ENCODE measurements at places on chromosomes 16 and 17.

GRCh38 chr16:10178526-10178925 is 3.7 kb downstream of the GRIN2A start:
- no peak for DNase-seq

DNA sequence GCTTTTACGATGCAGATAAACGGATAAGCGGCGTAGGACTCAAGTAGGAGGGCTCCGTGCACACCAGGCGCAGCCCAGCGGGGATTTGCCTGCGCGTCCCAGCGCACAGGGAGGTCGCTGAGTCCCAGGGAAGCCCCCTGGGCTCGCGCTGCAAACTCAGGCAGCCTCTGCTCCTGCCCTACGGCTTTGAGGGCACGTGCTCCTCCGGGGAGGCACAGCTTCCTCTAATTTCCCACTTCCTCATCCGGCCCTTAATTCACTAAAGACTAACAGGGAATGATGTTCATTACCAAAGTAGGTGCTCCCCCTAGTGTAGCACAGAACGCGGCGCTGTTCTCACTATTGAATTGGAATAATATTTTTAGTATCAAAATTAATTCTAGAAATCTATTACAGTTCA is 825.4 kb downstream of the KCNJ18 start:
- no peak for DNase-seq

- DNase-seq = no peak
Observed at GRCh38 chr17:14205992-14206461, 30.6 kb downstream of the CDRT15 start.

- DNase-seq = no peak
Observed at GRCh38 chr16:69306031-69306430, 5.1 kb upstream of the VPS4A start.

DNA sequence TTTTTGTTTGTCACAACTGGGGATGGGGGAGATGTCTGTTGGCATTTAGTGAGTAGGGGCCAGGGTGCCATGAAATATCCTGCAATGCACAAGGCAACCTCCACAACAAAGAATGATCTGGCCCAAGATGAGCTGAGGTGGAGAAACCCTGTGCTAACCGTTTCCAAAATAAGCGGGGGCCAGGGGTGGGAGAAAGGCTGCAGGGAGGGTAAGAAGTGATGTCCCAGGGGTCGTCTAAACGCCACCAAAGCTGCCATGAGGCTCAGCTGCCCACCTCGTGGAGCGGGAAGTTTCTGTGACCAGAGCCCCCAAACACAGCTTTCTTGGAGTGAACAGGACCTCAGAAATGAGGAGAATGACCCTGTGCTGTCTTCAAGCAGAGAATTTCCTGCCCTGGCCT is 76.5 kb upstream of the CDH5 start:
- no peak for DNase-seq

DNA sequence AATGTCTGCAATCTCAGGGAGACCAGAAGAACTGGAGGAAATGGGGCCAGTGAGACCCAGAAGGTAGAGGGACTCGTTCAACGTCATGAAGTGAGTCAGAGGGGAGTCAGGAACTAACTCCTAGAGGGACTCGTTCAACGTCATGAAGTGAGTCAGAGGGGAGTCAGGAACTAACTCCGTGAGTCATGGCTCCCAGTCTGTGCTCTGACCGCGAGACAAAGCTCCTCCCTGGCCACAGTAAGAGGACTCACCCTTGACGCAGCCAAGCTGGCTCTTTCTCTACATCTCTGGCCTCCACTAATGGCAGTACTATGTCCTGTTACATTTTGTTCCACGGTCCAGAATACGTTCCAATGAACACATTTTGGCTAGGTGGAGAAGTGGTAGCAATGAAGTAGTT is 902.5 kb downstream of the KCNJ2 start:
- DNase-seq = no peak

DNA sequence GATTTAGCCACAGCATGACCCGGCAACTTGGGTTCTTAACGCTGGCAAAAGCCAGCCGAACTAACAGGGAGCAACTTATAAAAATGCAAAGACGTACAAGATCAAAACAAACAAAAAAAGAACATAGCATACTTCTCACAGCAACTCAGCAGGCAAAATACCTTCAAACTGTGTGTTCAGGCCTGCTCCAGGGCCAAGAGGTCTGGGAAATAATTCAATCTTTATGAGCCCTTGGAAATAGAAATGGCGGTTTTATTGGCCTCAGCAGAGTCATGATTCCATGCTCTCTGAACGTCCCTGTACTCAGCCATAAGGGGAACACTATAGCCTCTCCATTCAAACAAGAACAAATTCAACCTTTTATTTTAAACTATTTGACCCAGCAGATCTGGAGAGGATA is 101.3 kb upstream of the C17orf78 start:
- DNase-seq = no peak

- DNase-seq = no peak
Observed at GRCh38 chr17:81009136-81009535, 17.5 kb downstream of the CHMP6 start.

DNA sequence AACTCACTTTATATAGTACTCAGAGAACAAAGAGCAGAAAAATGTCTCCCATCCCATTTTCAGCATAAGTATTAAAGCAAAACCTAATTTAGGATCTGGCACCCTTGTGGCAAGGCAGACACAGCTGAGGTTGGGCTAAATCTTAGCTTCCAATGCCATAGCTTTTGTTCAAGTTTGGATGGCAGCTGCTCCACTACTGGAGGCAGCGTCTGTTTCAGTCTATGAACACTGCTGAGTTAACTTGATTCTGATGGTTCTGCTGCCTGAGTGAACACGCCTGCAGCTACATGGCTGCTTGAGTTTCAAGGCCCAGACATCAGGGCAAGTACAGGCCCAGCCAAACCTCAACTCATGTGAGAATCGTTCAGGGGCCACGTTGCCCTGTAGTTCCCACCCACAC is 178.2 kb upstream of the RPH3AL start:
- no peak for DNase-seq

DNA sequence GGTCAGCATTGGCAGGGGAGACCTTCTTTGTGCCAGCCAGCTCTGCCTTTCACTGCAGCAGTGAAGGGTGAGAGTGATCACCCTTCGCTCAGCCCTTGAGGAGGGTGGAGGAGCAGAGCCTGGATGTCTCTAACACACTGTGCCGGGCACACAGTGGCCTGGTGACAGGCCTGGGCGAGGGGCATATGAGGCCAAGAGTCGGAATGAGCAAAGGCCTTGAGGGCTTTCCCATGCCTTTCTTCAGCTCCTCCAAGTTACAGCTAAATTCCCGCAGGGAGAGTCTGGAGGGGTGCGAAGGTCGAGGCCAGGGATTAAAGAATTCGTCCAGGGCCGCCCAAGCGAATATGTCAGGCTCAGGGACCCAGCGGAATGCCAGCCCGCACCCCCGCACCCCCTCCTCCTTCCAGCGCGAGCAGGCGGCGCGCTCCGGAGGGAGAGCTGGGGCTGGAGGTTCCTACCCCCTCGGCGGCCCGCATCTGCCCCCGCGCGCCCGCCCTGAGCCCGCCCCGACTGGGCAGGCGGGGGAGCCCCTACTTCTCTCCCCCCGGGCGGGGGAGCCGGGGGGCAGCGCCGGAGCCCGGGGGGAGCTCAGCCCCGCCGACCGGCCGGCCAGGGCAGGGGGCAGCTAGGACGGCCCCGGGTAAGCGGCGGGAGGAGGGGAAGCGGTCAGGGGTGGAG is at the start of gene RASL10B:
RASL10B (plus strand) TSS at position 401 of the 678 bp plus-strand sequence. CDS start 3,546 bp downstream, outside the sequence.
- no peak for DNase-seq

DNA sequence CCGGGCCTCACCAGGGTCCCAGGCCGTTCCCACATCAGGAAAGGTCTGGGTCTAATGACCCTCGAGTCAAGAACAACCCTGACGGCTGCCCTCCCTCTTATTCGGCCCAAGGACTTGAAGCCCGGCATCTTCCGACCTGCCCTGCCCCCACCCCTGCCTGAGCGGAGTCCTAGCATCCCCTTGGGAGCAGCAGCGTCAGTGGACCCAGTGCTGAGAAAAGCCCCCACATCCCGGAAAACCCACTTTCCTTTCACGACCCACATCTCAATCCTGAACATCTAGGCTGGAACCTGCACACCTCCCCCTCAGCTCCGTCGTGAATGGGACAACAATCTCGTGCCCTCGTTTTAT is 769 bp downstream of the TMEM88 start:
- no peak for DNase-seq

GRCh38 chr16:78993346-78993745 is 607.2 kb downstream of the MAF start:
- DNase-seq = no peak

DNA sequence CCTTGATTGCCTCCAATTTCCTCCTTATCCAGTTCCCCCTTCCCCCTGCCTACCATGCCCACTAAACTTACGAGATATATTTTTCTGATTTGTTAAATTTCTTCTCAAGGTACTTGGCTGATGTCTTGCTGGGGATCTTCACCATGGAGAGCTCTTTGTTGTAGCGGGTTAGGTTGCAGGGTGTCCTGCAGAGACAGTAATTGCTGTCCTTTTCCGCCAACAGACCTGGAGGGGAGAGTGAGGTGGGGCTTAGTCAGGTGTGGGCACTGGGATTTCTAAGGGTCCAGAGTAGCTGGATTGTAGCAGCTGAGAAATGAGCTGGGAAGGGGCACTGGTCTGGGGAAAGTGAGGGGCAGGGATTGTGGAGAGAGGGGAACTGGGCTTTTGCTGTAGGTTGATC is 32.1 kb downstream of the SPACA3 start:
- DNase-seq = no peak

- DNase-seq = no peak
Observed at GRCh38 chr16:22726868-22727267, 87.1 kb upstream of the HS3ST2 start.

GRCh38 chr17:50798424-50799288 is 31.3 kb upstream of the ANKRD40CL start:
- no peak for DNase-seq

GRCh38 chr16:57446531-57447185 is 527 bp downstream of the CIAPIN1 start:
- no peak for DNase-seq

GRCh38 chr17:45339646-45340605 is 23.1 kb upstream of the MAP3K14 start:
- no peak for DNase-seq

DNA sequence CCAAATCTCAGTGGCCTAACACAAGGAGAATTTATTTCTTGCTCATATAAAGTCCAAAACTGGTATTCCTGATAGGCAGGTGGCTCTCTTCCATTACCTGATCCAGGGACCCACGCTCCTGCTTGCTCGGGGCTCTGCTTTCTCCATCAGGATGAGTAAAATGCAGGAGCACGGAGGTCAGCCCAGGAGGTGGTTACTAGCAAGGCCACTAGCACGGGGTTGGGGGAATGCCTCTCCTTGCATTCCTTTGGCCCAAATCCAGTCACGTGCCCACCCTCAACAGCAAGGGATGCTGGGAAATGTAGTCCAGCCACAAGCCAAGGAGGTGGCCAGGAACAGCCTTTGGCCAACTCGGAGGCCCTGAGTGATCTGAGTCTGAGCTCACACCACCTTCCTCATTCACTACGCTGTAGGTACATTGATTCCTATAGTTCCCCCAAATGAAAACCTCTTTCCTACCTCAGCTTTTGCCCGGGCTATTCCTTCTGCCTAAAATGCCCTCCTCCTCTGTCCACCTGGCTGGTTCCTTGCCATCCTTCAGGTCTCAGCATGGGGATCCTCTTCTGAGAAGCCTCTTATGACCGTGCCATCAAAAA is 38.3 kb upstream of the HAPSTR1 start:
- DNase-seq = no peak

GRCh38 chr16:70730944-70731343 is 45.1 kb upstream of the MTSS2 start:
- no peak for DNase-seq

DNA sequence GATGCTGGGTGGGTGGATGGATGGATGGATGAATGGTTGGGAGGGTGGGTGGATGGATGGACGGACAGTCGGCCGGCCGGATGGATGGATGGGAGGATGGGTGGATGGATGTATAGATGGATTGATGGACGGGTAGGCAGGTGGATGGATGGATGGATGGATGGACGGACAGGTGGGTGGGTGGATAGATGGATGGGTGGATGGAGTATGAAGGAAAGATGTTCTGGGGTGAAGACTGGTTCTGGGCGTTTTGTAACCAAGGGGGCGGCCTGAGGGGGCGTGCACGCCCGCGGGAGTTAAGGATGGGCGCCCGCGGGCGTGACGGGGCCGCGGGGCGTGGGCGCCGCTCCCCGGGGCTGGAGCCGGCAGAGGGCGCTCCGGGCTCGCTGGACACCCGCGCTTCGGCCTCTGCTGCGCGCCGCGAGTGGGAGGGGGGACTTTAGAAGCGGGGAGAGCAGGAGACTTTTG is at the start of gene NECAB2:
NECAB2 (plus strand) TSS at position 407 of the 468 bp plus-strand sequence. CDS start 405 bp downstream, outside the sequence.
- no peak for DNase-seq

DNA sequence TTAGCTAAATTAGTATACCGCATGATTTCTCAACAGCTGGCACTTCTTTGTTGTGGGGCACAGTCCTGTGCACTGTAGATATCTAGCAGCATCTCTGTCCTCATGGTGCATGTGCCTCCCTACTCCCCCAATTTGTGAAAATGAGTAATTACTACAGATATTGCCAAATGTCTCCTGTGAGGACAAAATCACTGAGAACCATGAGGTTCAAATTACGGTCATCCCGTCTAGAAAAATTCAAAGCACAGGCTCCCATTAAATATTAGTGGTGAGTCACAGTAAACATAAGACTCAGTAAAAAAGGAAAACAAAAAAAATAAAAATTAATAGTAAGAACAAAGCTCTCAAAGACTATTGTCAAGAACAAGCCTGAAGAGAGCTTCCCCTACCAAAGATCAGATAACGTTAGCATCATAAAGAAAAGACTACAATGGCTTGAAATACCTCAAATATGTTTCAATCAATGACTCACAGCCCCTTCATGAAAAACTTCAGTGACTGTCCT is 57.8 kb downstream of the STH start:
- DNase-seq = no peak

DNA sequence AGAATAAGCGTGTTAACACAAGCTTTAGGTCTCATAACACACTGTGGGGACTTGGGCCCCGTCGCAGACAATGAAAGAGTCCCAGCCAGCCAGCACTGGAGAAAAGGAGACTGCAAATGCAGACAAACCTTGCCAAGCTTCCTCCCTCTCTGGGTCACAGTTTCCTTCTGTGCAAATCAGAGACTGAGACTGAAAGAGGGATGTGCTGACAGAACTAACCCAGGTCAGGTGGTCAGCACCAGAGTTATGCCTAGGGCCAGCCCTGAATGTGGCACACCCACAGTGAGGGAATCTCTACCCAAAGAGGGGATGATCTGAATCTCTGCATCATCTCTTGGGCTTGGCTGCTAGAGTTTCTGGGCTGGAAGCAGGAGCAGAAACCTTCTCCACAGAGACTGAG is 282.3 kb upstream of the CCL2 start:
- DNase-seq = no peak

DNA sequence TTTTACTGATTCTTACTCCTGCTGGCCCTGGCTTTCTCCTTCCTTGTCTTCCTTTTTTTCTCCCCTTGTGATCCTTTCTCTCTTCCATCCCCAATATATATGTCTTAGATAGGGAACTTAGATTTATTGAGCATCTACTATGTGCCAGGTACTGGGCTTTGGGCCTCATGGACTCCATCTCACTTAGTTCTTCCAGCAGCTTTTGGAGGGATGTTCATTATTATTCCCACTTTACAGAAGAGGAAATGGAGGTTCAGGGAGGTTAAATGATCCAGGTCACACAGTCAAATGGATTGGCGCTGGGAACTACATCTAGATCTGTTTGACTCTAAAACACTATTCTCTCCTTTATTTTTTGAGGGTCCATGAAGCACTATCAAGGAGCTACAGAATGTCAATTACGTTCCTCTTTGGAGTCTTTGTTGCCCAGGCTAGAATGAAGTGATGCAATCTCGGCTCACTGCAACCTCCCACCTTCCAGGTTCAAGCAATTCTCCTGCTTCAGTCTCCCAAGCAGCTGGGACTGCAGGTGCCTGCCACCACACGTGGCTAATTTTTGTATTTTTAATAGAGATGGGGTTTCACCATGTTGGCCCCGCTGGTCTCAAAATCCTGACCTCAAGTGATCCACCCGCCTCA is 19.0 kb upstream of the PRKCA start:
- DNase-seq = no peak

GRCh38 chr16:48949636-48950035 is 332.0 kb downstream of the CBLN1 start:
- DNase-seq = no peak

Measured in esophagus squamous epithelium (tissue), 5 donors.